ENCODE measurements at places on chromosomes 16 and 17.

GRCh38 chr17:41223821-41224220 lies 2.6 kb upstream of the KRTAP9-2 start:
- DNase-seq: no peak

GRCh38 chr17:4780325-4780955 lies 5.7 kb downstream of the VMO1 start:
- no peak for DNase-seq

- DNase-seq: no peak
These were observed 19.3 kb downstream of the RFFL start for GRCh38 chr17:35044181-35044580.

GRCh38 chr16:65698791-65699321 lies 577.0 kb upstream of the CDH11 start:
- no peak for DNase-seq

DNA sequence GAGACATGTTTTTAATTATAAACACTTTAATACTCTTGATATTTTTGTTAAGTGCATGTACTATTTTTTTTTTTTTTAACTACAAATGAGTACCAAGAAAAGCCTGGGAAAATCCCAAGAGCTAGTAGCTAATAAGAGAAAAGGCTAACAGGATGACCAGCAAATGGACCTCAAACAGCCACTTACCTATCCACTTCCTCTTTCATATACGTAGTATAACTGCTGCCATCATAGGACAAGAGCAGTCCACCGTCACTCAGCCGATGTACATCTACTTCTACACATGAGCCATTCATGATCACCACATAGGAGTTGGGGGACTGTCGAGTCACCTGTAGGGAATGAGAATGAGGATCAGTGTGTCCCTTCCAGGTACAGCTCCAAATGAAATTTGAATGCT lies 128.0 kb upstream of the C17orf78 start:
- DNase-seq: no peak

GRCh38 chr17:27907976-27908558 lies 14.9 kb upstream of the LYRM9 start:
- no peak for DNase-seq

- DNase-seq: no peak
These were observed 15.5 kb upstream of the TMEM94 start for GRCh38 chr17:75440738-75441448.

GRCh38 chr17:67555855-67556254 lies 161.9 kb upstream of the NOL11 start:
- DNase-seq: no peak

DNA sequence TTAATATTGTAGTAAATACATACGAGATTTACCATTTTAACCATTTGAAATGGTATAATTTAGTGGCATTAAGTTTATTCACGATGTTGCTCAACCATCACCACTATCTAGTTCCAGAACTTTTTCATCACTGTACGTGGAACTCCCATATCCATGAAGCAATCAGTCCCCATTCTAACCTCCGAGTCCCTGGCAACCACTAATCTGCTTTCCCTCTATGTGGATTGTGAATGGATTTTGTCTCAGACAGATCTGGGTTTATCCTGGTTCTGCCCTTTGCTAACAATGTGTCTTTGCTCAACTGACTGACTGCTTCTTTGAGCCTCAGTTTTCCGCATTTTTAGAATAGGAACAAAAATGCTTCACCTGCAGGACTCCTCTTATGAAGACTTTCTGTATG lies 51.4 kb downstream of the TANGO6 start:
- DNase-seq: no peak

DNA sequence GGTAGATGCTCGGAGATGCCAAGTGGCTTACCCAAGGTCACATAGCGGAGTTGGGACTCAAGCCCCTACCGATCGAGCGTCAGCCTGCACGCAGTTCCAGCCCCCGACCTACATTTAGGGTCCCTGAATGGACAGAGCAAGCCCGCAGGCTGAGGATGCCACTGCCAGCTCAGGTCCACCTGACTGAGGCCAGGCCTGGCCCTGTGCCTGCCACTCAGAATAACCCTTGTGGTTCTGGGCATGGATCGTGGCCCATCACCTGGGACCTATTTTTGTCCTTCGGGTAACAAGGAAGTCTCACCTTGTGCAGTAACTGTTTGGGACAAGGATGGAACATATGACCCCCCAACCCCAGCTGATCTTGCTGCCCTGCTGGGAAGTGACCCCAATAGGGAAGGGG lies 17.1 kb downstream of the CDH16 start:
- DNase-seq: no peak

GRCh38 chr17:62791235-62791734 lies 16.8 kb downstream of the MARCHF10 start:
- no peak for DNase-seq

- no peak for DNase-seq
These were observed 16.0 kb downstream of the RSL1D1 start for GRCh38 chr16:11835309-11835708.

DNA sequence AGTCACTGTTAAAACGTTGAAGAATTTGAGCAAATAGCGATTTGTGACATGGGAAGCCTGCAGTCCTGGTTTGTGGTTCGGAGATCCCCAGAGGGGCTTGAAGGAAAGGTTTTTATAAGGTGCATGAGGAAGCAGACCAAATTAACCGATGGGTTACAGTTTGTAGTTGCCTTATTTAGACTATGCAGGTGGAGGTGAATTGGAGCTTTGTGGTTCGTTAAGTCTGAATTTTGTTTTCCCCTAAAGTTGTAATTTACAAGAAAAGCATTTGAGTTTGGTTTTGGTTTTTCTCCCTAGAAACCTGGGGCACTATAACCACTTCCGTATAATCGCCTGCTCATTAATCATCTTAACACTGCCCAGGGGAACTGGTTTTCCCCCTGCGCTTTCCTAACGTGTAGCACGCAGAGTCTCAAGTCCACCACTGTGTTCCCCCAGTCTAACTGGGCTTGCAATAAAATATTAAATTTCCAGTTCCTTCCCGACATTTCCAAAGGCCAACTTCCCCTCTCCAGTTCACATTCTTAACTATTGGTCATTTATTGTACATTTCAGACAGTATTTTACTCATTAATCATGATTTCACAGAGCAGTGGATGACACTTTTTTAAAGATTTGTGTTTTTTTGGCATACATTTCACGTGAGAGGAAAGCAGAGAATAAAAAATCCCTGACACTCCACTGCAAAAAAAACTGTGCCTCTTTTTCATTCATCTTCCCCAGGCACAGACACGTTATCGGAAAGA lies 932 bp downstream of the ZNF267 start:
- DNase-seq: no peak

- DNase-seq: peak; percentile 47
These were observed at the start of gene CRYM for GRCh38 chr16:21277927-21278706. CRYM (minus strand) TSS chr16:21278290; CDS start chr16:21278251, 39 bp downstream.

- peak; percentile 32 for DNase-seq
These were observed 1.9 kb upstream of the MLLT6 start for GRCh38 chr17:38702916-38703741.

- DNase-seq: no peak
These were observed 204.4 kb downstream of the C16orf78 start for GRCh38 chr16:49578018-49578417.

DNA sequence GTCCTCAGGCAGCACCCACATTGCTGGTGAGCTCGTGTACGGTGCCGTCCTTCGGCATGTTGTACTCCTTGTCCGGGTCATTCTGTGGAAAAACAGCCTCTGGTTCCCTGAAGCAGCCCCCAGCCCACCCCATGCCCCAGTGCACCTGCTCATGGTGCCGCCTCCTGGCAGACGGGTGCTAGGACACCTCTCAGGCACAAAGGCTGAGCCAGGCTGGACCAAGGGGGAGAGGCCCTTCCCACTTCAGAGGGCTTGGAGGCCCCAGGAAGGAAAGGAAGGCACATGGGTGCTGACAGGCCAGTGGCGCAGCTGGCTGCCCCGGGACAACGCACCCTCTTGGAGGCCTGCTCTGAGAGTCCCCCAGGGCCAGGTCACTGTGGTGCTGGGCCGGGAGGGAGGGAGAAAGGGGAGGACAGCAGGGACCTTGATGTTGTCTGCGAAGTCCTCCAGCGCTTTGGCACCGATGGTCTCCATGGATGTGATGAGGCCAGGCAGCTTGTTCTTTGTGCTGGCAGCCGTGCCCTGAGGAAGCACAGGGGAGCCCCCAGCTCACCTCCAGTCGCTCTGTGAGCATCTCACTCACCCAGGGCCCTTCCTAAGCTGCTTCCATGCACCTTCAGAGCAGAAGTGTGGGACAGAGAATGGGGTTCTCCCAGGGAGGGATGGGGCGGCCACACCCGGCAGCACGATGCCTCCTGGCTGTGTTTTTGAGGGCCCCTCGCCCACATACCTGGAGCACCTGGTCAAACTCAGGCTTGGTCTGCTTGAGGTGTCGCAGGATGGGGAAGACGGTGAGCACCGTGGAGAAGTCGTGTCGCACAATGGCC lies 9.3 kb downstream of the ZACN start:
- no peak for DNase-seq

GRCh38 chr16:11136600-11136999 lies 119.4 kb downstream of the SOCS1 start:
- DNase-seq: no peak

DNA sequence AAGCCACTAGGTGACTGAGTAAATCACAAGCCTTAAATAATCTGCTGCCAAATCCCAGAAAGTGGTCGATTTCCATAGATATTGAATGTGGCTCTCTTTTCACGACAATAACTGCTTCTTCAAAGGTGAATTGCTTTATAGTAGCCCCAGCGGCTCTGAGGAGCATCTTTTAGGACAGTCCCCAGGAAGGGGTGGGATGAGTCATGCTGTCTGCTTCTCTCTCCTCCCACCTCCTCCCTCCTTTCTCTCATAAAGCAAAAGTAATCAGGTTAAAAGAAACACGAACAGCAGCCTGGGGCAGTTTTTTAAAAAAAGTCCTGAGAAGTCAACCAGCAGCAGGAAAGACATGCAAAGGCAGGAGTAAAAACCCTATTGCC lies 1.8 kb downstream of the KIAA0513 start:
- peak; percentile 54 for DNase-seq

DNA sequence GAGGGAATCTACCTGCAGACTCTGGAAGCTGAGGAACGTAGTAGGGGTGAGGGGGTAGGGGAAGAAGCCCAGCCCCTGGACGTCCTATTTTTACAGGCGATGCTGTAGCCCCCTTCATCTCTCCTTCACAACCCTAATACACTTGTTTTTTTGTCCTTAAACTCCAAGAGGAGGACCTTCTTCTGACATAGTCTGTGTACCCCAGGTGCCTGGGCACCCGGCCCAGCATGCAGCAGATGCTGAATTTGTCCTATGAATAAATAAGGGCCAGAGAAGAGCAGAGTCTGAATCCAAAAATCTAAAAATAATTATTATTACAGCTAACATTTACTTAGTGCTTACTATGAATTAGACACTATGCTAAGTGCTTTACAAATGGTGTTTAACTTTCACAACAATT lies 5.1 kb downstream of the KIF18B start:
- no peak for DNase-seq

DNA sequence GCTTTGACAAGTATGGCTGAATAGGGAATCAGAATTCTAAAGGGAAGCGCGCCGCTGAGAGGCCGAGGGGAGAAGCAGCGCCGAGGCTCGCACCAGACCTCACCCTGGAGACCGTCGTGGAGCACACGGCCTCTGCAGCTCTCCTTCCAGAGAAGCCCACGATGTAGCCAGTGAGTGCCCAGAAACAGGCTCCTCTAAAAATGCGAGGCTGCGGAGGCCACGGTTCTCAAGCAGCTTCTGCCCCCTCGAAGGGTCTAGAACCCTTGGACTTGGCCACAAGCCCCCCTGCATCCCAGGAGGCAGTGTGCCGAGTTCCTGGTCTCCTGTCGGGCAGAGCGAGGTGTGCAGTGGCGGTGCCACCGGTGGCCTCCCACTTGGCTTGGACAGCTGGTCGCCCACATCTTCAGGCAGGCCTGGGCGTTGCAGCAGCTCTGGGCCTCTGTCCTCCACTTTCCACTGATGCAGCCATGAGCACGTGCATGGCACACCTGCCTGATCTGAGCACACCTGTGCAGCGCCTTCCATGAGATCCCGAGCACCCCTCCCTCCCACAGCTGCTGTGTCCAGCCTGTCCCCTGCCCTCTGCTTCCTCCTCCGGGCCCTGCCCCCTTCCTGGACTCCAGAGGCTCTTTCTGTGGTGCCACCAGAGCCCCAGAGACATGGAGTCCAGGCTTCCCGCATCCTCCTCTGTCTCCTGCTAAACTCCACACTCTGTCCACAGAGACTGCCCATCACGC lies 18.9 kb upstream of the WDR45B start:
- DNase-seq: no peak

- no peak for DNase-seq
These were observed 19.9 kb downstream of the ARL4D start for GRCh38 chr17:43418441-43419374.

DNA sequence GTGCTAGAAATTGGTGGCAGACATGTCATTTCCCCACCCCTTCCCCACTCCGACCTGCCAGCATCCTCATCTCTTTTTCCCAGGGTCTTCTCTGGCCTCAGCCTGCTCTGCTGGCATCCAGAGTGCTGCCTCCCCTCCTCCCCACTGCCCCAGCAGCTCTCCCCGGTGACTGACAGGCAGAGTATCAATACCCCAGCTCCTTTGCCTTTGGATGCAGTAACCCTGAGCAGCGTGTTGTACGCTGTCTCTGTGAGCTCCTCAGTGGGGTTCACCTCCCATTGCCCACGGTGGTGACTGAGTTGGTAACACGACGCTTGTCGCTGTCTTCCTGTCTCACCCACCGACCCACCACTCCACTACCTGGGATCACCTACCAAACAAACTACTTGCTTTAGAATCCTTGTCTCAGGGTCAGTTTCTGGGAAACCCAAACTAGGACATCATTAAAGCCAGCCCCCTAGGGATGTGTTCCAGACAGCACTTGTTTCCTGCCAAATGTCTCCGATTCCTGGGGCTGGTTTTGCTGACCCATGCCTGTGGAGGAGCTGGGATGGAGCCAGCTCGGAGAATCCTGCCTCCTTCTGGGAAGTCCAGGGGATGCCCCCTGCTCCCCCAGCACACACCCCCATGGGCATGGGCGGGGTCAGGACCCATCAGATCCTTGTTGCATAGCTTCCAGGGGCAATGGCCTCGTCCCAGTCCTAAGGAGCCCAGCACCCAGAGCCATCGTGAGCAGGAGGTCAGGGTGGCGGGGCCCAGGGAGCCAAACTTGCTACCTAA lies 8.3 kb upstream of the SBK1 start:
- no peak for DNase-seq

DNA sequence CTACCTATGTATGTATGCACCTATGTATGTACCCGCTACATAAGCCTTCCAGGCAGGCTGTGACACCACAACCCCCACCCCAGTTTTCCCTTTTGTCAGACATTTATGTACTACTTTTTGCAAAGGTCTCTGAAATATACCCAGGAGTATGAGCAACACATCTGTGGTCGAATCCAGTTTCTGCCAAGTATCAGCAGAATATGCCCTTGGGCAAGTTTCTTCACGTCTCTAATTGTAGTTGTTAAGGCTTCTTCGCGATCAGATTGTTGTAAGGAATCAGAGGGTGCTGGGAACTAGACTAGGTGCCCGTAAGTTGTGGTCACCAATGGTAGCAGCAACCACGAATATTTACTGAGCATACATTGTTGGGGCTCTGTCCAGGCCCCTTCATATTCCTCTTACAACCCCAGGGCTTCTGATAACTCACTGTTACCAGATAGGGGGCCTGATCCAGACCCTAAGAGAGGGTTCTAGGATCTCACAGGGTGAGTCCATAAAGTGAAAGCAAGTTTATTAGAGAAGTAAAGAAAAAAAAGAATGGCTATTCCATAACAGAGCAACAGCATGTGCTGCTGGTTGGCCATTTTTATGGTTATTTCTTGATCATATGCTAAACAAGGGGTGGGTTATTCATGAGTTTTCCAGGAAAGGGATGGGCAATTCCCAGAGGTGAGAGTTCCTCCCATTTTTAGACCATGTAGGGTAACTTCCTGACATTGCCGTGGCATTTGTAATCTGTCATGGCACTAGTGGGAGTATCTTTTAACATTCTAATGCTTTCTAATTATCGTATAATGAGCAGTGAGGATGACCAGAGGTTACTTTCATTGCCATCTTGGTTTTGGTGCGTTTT lies 16.6 kb downstream of the NUDT7 start:
- DNase-seq: no peak
